ENCODE measurements at places on chromosomes 6 and 20. TPM values are rescaled to one million over a fixed set of nuclear protein-coding genes. Genes with fewer than 3 reads are reported as not detected.

The ADTRP gene
- 7.7 TPM for polyA plus RNA-seq

The PLA2G7 gene
- polyA plus RNA-seq = 26.1 TPM

The PDE10A gene
- polyA plus RNA-seq = 3.2 TPM

The SYNDIG1 gene
- 0.41 TPM for polyA plus RNA-seq

The C20orf204 gene
- 8.2 TPM for polyA plus RNA-seq

The NKX2-2 gene
- 0.09 TPM for polyA plus RNA-seq

The CALHM4 gene
- polyA plus RNA-seq = 0.14 TPM

The WFDC12 gene
- 6.8 TPM for polyA plus RNA-seq

The HTR1E gene
- polyA plus RNA-seq = not detected

The TRIM10 gene
- 0.16 TPM for polyA plus RNA-seq

The ANKRD6 gene
- polyA plus RNA-seq = 12.3 TPM

The PSORS1C2 gene
- polyA plus RNA-seq = 16.4 TPM

The SOX12 gene
- 4.7 TPM for polyA plus RNA-seq

The FLRT3 gene
- polyA plus RNA-seq = 7.5 TPM

The TCF21 gene
- polyA plus RNA-seq = 0.14 TPM

The LAMA2 gene
- polyA plus RNA-seq = 2.4 TPM

The RFX6 gene
- 0.05 TPM for polyA plus RNA-seq

The CTCFL gene
- polyA plus RNA-seq = 0.07 TPM

The LY6G6C gene
- polyA plus RNA-seq = 7.0 TPM

The GATA5 gene
- 0.07 TPM for polyA plus RNA-seq

The DEFB132 gene
- polyA plus RNA-seq = 0.07 TPM

The PAK5 gene
- polyA plus RNA-seq = 0.75 TPM

The MEI4 gene
- polyA plus RNA-seq = 0.05 TPM

All from thymus (tissue), 14 donors.